HL-60 (cell line): ENCODE measurements at places on chromosomes 4 and X.

DNA sequence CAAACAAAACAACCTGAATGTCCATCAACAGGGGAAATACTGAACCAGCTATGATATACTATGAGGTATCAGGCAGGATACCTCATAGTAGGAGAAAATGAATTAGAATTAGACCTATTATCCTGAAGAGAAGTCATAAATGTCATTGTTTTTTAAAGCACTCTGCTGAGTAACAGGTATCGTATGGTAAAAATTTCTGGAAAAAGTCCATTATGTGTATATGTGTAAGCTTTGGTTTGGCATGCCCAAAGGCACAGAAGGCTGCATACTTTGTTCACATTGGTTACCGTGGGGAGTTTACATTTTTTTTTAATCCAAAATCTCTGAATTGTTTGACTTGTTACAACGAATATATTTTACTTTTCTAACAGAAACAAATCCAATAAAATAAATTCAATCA lies 70.5 kb downstream of the RPS3A start:
- no peak for DNase-seq

DNA sequence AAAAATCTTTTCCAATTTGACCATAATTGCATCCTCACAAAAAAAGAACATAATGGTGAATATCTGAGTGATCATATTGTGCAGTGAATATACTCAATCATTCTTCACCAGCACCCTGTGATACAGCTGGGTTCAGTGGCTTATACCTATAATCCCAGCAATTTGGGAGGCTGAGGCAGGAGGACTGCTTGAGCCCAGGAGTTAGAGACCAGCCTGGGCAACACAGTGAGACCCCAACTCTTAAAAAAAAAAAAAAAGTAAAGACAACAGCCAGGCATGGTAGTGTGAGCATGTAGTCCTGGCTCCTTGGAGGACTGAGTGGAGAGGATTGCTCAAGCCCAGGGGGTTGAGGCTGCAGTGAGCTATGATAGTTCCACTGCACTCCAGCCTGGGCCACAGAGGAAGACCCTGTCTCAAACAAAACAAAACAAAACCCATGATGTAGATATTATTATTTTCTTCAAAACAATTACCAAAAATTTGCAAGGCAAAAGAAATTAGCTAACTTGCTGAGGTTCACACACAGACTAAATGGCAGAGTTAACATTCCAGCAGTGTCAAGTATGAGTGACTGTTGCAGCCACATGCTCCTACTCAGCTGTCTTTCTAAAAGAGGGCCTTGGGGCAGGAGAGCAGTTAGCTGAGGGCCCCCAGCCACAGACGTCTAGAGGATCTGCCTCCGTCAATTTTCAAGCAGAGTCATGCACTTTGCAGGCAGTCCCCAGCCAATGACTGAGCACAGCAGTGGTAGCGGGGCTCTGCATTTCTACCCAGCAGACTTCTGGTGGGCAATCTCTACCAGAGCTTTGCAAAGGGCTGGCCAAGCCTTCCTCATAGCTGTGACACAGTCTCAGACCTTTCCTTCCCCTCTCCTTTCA lies 33.4 kb downstream of the ADGRA3 start:
- no peak for DNase-seq

GRCh38 chr4:33171873-33172525 lies 2451.8 kb downstream of the PCDH7 start:
- DNase-seq: no peak

DNA sequence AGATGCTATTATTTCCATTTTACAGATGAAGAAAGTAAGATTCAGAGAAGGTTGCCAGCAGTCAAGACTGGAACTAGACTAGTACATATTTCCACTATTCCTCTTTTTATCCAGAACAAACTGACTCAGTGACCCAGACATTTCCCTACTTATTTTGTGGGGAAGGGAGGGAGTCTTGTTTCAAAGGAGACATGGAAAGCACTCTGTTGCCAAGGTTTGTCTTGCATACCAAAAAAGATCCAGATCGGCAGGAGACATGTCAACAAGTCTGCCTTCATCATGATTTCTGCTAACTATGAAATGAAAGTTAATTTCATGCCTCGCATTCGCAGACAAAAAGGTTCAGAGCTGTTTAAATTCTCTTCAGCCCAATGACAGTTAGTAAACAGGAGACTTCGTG lies 328.3 kb downstream of the DHX15 start:
- no peak for DNase-seq

- no peak for DNase-seq
These were observed 771 bp upstream of the RBPJ start for GRCh38 chr4:26319949-26320537.

DNA sequence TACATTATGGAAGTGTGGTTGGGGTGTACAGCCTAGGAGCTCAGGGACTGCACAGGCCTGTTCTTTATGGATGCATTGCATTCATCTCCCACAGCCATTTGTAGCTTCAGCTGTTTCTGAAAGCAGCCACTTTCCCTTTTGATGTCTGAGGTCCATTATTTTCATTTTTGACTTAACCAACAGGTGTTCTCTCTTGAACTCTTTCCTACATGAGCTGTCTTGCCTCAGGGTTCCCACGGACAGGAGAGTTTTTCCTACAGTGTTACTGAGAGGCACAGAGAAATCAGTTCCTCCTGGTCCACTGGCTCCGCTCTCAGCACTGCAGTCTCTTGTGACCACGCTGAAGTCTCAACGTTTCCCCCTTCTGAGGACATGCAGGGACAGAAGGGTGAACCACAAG lies 87.2 kb downstream of the RASL11B start:
- DNase-seq: no peak
